ENCODE measurements at places on chromosomes 12 and 14. TPM values are rescaled to one million over a fixed set of nuclear protein-coding genes. Genes with fewer than 3 reads are reported as not detected.

DNA sequence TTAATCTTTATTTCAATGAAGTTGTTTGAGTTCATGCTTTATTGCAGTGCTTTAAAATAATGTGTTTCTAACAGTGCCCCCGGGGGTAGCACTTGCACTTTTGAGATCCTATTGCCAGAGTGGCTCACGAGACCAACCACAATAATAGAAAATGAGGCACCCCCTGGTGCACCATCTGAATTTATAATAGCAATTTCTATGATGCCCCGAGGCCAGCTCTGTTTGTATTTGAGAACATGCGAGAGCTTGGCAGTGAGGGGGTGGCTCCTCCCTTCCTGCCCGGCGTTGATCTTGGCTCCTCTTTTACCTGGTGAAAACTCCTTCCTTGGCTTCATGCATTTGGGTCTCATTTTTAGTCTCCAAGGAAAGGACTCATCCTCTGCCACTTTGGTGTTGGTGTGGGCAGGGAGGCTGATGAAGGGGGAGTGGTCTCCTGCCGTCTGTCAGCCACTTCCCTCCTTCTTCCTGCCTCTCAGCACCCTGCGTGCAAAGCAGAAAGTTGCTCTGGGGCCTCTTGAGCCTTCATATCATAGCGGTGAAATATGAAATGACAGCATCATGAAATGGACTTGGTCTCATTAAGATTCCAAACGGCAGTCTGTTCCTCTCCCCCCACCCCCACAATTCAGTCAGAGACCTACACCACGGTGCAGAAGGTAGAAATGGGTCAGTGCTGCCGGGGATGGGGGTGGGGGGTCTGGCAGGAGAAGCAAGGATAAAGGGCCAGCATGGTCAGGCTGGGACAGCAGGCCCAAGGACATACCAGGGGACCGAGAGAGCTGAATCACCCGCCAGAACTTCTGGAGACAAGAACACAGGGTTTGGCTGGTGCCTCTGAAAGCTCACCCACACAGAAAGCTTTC, 17.7 kb upstream of the NRXN3 start:
- DNase-seq = no peak

GRCh38 chr12:120500581-120500980, 4.7 kb downstream of the DYNLL1 start:
- no peak for DNase-seq

ALDH2 gene
- total RNA-seq = 6.2 TPM

DNA sequence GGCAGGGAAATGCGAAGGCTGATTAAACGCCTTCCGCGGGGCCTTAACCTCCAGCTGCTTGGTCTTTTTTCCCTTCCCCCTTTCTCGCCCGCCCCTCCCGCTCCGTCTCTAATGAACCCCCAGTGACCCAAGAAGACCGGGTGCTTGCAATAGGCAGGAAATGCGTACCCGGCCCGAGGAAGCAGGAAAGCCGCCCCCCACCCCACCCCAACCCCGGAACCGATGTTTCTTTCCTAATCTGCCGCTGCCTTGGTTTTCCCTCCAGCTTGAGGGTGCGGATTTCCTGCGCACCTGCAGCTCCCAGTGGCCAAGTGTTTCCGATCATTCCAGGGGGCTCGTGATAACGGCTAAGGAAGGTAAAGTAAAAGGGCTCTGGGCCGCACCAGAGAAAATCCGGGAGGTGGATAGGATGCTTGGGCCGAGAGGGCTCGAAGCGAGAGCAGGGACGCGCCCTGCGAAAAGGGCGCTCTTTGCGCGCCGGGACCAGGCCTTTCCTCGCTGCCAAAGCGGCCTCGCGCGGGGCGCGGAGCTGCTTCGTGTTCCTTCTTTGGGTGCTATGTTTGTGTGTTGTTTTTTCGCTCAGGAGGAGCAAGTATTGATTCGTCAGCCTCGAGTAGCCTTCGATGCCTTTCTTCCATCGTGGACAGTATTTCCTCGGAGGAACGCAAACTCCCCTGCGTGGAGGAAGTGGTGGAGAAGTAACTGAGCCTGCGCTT, 983 bp downstream of the MYF6 start:
- DNase-seq = no peak

DNA sequence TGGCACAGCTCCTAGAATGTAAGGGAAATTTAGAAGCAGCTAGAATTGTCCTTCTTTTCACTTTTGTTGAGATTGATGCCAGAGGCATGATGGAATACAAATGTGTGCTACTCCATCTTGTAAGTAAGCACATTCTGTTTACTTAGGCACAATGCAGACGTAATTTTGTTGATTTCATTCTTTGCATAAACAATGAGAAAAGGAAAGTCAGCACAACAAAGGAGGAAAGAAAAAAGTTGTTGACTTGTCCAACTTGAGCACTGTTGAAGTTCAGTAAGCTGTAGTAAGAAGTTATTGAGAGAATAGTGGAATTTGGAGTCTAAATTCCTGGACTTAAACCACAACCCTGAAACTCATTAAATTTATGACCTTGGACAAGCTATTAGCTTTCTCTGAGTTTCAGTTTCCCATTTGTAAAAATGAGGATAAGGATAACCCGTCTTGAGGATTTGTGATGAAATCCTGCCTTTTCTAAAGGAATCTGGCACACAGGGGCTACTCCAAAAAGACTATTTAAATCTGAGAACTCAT, 19.4 kb upstream of the CNTN1 start:
- no peak for DNase-seq

DNA sequence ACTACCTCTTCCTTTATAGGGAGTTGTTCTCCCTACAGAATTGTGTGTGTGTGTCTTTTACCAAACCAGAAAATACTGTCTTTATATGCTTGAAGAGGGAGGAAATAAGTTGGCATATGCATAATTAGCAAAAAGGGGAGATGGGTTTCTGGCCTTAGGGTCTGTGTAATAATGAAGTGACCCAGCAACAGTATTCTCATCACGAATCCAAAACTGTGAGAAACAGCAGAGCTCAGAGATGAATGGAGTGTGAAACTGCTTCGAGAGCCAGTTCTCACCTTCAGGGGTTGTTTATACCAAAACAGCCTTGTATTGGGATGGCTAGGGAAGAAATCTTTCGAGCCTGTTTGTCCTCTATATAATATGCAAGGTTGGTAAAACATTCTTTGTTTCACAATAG, 227.5 kb downstream of the MON2 start:
- no peak for DNase-seq

DNA sequence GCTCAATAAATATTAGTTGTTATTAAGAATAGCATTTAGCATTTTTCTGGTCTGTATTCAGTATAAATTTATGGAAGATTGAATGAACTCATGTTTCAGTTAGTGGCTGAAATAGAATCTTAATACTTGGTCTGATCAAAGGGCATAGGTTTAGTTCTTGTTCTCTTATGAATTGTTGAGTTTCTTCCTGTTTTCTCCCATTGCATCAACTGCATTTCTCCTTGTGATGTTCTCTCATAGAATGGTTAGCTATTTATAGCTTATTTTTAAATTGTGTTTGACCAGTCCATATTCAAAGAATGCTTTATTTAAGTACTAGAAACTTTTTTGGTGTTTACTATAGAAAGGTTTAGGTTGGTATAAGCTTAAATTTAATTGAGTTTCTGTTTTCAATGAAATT, 29.8 kb downstream of the APAF1 start:
- DNase-seq = no peak

DNA sequence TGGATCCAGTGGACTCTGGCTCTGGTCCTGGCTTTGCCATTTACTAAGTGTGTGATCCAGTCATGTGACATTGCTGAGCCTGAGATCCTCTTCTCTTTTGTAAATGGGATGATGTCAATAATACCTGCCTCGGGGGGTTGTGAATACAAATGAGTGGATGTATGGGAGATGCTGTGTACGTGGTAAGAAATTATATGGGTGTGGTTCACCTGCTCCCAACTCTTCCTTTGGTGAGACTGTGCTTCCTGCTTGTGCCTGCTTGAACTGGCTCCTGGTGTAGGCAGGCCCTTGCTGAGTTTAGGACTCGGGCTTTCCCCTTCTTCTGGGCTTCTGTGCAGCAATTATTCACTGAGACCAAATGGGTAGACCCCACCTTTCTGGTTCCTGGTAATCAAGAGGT, 189.5 kb upstream of the FRMD6 start:
- no peak for DNase-seq

Data from activated CD4-positive, alpha-beta T cell treated with anti-CD3 and anti-CD28 coated beads for 36 hours (primary cell).